ENCODE measurements at places on chromosomes 1 and 21.
A peak's percentile ranks its signal among the peaks of the same experiment; 100 is the strongest.

- DNase-seq = no peak
These were observed 18.5 kb downstream of the KCNN3 start for GRCh38 chr1:154851392-154852177.

DNA sequence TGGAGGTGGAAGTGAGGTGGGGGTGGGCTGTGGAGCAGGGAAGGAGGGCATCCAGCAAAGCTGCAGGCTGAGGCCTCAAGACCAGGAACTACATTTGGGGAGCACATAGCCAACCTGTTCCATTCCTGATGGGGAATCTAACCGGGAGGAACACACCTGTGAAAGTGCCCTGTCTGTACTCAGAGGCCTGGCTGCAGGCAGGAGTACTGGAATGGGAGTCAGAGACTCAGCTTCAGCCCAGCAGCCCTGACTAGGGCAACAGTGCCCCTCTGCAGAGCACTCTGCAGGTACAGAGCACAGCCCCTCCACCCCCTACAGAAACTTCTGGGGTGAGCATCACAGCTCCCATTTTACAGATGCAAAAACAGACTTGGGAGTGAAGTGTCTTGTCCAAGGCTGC lies 126.4 kb downstream of the DMRTB1 start:
- DNase-seq = no peak

DNA sequence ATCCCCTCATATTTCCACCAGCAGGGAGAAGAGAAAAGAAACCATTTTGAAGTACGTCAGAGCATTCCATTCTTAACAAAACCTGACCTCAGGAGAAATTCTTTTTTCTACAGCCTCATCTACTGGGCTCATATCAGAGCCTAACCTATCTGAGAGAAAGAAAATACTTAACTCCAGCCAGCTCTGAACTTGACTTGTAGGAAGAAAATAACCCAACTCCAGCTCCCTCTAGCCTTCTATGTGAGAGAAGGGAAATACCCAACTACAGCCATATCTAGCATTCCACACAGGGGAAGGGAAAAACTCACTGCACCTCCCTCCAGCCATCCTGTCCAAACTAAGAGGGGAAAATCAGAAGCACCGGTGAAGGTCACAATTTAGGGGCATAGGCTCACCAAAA lies 57.7 kb downstream of the SPATA6 start:
- no peak for DNase-seq

DNA sequence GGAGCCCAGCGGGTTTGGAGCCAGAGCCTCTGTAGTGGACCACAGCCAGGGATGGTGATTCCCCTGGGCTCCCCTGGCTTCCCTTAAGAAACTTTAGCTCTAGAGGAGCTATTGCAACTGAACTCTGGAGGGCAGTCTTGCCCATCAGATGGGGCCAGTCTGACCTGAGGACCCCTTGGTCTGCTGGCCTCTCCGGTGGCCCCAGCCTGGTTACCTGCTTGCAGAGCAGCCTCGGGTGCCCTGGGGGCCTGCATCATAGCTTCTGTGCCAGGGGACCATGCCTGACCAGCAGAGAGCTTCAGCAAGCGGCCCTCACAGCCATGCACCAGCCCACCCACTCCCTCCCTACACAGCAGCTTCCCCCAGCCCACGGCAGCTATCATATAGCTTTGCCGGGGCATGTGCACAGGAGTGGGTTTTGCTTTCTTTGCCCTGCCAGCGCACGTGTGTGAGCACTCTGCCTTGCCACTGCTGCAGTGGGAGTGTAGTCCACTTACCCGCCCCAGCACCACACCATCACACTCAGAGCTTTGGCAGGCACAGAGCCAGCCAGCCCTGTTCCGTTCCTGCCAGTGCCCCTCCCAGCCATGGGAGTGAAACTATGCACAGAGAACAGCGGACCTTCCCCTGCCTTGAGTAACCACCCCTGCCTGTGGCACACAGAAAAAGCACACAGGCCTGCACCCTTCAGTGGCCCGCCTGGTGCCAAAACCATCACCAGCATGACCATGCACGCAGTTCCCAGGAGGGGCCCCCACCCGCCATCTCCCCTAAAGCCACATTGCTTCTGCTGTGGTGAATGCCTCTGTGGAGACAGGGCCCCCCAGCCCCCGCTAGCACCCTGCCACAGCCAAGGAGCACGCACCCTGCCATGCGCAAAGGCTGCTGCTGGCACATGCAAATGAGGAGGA lies 442.9 kb upstream of the NEGR1 start:
- no peak for DNase-seq

- no peak for DNase-seq
These were observed 81.6 kb upstream of the KCNE2 start for GRCh38 chr21:34282223-34282622.

- no peak for DNase-seq
These were observed 104.7 kb downstream of the HLCS start for GRCh38 chr21:36861595-36862323.

DNA sequence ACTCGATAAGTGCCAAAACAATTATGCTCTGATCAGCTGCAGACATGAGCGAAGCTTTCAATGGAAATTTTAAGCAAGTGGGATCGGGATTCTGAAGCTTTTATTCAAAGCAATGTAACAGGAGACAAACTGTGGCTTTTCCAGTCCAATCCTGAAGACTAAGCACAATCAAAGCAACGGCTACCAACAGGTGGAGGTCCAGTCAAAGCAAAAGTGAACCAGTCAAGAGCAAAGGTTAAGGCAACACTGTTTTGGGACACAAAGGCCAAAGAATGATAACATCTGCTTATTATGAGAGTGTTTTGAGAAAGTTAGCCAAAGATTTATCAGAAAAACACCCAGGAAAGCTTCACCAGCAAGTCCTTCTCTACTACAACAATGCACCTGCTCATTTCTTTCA lies 170.1 kb downstream of the SEC16B start:
- DNase-seq = no peak

DNA sequence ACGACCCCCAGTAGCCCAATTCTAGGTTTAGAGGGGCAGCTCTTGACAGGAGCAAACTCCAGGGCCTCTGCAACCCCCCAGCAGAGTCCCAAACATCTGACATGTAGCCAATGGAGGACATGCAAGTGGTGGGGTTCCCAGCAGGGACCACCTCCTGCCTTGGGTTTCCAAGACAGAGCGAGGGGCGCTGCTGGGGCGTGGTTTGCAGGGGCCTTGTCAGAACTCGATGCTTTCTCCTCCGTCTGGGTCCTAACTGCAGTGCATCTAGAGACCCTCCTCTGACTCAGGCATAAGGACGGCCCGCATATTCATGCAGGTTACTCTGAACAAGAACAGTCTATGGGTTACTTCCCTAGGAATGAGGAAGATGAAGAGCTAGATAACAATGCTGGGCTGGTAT lies 17.2 kb downstream of the EPHX1 start:
- DNase-seq = no peak

DNA sequence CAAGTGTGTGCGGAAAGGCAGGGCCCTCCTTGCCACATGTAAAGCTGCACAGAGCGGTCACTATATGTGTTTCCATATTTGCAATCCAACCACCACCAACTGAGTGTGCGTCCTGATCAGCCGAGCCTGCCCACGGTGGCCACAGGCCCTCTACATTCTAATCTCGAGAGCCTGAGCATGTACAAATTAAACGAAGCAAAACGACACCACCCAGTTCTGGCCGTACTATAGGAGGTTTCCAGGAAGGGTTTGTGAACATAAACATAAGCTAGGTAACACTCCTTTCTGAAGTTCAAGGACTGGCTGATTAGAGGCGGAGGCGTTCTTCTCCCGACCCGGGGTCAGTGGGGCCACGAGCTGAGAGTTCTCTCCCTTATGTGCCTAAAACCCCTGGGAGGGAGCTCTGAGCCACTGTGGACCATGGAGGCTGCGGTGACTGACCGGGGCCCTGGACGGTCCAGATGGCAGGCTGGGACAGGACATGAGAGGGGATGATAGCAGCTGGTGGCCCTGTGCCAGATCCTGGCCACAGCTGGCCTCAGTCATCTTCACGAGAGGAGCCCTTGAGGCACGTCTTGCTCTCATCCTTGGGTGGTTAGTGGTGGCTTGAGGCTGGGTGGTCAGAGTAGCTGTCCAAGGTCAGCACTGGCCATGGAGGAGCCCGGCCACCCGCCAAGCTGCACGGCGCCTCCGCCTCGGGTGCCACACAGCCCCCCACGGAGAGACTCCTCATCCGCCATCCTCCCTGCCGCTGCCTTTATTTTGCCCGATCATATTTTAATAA lies 39.1 kb upstream of the TRAPPC10 start:
- DNase-seq = no peak

GRCh38 chr1:89791064-89791726 lies 29.6 kb upstream of the LRRC8D start:
- DNase-seq = no peak

- DNase-seq = no peak
These were observed 31.9 kb upstream of the KCNA2 start for GRCh38 chr1:110638058-110638457.

GRCh38 chr21:34762786-34763185 lies 94.0 kb downstream of the CLIC6 start:
- DNase-seq = no peak

DNA sequence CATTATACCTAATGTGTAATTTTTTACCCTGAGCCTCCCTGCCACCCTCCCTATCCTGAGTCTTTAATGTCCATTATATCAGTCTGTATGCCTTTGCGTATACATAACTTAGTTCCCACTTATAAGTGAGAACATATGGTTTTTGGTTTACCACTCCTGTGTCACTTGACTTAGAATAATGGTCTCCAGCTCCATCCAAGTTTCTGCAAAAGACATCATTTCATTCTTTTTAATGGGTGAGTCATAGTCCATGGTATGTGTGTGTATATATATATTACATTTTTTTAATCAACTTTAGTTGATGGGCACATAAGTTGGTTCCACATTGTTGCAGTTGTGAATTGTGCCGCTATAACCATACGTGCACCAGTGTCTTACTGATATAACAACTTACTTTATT lies 477.1 kb upstream of the NEGR1 start:
- no peak for DNase-seq

- peak; percentile 38 for DNase-seq
These were observed 18.0 kb downstream of the KIAA0319L start for GRCh38 chr1:35539073-35539823.

GRCh38 chr21:28419811-28420210 lies 572.9 kb downstream of the LTN1 start:
- no peak for DNase-seq

GRCh38 chr1:10050611-10051010 lies 17.9 kb downstream of the UBE4B start:
- no peak for DNase-seq

- no peak for DNase-seq
These were observed 413.3 kb upstream of the ADGRL2 start for GRCh38 chr1:81387446-81387845.

DNA sequence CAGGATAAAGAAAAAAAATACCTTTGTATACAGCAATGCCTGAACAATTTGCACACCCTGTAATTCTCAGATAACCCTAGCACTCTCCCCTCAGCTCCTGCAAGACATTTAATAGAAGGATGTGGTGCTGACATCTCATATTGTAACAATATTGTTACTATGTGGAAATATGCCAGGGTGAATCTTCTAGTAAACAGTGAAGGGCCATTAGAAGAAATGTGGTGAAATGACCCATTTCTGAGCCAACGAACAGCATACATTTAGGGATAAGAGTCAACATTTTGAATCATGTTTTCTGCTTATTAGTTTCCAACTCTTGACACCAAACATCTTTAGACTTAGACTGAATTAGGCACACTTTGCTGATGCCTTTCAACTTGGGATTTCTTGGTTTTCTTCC lies 188.2 kb downstream of the KAZN start:
- DNase-seq = no peak
